ENCODE measurements at places on chromosomes 3 and 15.

DNA sequence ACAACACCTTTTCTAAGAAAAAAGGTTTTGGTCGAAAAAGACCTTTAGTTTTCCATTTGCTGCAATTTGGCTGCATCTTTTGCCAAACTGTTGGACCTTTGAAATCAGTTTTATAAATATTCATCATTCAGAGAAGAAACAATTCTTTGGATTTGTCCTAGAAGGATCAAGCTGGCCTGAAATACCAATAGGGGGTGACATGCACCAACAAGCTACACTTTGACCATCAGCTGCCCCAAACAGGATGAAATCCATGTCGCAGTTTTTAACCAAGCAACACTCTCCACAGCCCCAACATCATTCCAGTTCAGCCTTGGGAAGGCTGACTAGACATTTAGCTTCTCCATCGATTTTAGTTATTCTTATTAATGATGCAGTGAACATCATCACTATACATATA is 9.8 kb downstream of the RPL15 start:
- peak; percentile 82 for DNase-seq

- no peak for DNase-seq
These were observed 825 bp upstream of the RTP3 start for GRCh38 chr3:46496746-46497555.

- DNase-seq = peak; percentile 56
These were observed 27.7 kb upstream of the IL20RB start for GRCh38 chr3:136929977-136930670.

GRCh38 chr3:9746330-9746729 is 3.4 kb upstream of the OGG1 start:
- DNase-seq = no peak

DNA sequence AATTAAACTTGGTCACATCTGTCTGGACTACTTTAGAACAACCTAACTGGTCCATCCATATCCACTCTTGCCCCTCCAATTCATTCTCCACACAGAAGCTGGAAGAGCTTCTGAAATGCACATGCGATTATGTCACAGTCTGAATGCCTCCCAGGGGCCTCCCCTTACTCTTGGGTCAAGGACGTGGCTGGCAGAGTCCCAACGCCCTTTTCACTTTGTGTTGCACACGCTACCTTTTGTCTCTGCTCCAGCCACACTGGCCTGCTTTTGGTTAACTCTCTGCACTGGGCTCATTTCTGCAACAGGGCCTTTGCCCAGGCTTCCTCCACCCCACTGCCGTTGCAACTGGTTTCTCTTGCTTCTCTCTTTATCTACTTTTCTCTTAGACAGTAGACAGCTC is 245.2 kb downstream of the IL20RB start:
- no peak for DNase-seq

GRCh38 chr15:66713843-66714508 is 11.9 kb downstream of the SMAD6 start:
- no peak for DNase-seq

GRCh38 chr15:87877114-87877810 is 379.3 kb downstream of the NTRK3 start:
- no peak for DNase-seq

DNA sequence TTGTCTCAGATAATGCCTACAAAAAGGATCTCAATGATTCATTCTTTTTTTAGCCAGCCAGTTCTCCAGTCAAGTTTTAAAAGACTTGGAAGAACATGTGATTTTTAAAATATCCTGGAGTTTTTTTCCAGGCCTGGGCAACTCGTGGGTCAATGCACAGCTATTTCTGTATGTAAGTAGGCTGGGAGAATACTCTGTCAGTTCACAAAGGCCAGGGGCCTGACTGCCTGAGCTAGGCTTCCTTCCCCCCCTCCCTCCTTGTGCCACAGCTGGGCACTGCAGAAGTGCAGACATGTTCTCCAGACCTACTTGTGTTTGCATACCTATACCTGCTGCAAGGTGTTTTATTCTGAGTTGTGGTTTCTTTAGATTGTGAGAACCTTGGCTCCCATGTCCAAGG is 43.7 kb downstream of the CTDSPL start:
- DNase-seq = peak; percentile 26

- DNase-seq = peak; percentile 78
These were observed 154.4 kb downstream of the PEX5L start for GRCh38 chr3:179882292-179882691.
